ENCODE measurements at places on chromosomes 13 and 19. TPM values are rescaled to one million over a fixed set of nuclear protein-coding genes. Genes with fewer than 3 reads are reported as not detected.

- no peak for DNase-seq
These were observed 76.0 kb downstream of the ZDHHC20 start for GRCh38 chr13:21383090-21383489.

Gene PRSS57
- not detected for polyA plus RNA-seq

Gene CYP4F11
- polyA plus RNA-seq, result not detected

Gene AMER2
- polyA plus RNA-seq, result not detected

DNA sequence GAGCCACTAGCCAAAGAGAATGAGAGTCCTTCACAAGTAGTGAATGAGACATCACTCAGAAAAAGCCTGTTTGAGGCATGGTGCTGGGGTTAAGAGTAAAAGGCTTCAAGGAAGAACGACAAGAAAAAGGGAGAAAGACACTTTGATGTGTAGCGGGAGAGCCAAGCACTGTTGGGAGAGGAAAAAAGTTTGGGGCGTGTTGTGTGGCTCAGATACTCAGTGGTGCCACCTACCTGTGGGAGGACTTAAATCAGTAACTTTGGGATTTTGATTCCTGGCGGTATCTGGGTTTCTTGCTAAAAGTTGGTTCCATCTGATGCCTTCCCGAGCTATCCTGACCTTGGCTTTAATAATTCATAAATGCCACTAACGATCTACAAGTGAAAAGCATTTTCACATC is 12.3 kb downstream of the ELSPBP1 start:
- no peak for DNase-seq

GRCh38 chr19:18798384-18799352 is 7.6 kb upstream of the COMP start:
- no peak for DNase-seq

DNA sequence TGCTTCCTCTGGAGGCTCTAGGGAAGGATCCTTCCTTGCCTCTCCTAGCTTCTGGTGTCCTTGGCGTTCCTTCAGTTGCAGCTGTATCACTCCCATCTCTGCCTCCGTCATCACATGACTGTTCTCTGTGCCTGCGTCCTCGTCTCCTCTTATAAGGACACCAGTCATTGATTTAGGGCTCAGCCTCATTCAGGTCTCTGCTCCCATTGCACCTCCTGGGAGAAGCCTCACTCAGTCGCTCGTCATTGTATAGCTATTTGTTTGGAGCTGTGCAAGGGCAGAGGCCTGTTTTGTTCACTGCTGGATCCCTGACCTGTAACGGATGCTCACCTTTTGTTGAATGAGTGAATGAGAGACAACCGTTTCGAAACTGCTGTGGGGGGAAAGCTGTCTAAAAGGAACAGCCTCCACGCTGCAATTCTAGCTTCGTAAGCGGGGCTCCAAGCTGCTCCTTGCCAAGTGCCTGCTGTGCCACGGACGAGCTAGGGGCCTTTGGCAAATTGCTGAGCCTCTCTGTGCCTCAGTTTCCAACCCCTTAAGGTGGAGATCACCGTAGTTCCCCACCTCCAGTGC is 17.2 kb downstream of the BRSK1 start:
- DNase-seq, result no peak

GRCh38 chr19:14059093-14059480 is 2.8 kb downstream of the PALM3 start:
- DNase-seq, result no peak

GRCh38 chr19:703651-704446 is 4.9 kb upstream of the PALM start:
- no peak for DNase-seq

DNA sequence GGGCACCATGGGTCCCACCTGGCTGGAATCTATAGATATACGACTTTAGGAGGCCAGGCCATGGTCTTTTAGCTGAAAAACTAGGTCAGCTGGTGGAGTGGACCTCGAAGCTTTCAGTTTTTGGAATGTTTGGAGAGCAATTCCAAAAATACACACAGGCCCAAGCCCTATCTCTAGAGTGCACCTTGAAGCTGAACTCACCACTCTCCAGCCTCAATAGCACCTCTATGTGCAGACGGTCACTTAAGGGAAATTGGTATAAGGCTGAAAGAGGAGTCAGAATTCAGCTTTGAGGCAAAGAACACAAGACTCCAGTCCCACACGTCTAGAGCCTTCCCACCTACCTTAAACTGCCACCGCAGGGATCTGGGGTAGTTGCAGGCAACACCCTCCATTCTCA is 56.4 kb upstream of the KATNAL1 start:
- DNase-seq, result no peak

Gene STOML3
- polyA plus RNA-seq, result not detected

GRCh38 chr19:40862785-40863184 is 12.5 kb upstream of the CYP2A6 start:
- peak; percentile 52 for DNase-seq

- no peak for DNase-seq
These were observed 238.5 kb downstream of the FGF9 start for GRCh38 chr13:21909331-21909730.

DNA sequence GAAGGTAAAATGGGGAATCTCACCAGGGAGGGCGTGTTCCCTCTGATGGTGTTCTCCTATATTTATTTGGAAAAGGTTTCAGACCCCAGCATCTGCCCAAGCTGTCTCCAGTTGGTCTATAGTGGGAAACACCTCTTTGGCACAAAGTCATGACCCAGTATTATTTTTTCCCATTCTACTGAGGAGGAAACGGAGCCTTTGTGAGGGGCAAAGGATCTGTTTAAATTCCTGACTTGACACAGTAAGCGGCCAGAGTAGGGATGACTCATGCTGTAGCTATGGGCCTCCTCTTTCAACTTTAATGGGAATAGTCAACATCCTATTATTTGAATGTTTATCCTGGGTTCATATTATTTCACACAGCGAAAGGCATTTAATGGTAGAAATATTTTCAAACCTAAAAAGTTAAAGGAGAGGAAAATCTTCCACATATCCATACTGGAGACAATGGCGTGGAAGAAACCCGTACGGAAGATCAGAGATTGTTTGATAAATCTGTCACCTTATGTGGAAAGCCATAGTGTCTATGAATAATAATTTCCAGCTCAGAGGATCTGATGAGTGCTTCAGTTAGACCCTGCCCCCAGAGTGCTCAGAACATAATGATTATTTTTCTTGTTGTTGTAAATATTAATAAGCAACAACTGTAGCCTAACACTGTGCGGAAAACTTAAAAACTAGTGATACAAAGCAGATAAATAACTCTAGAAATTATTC is 126.0 kb downstream of the FOXO1 start:
- DNase-seq, result peak; percentile 54

GRCh38 chr13:85386424-85386823 is 412.8 kb downstream of the SLITRK6 start:
- DNase-seq, result no peak

- DNase-seq, result no peak
These were observed 1271.1 kb upstream of the PRR20A start for GRCh38 chr13:55869648-55870047.

Gene TPT1
- 2,445 TPM for polyA plus RNA-seq

DNA sequence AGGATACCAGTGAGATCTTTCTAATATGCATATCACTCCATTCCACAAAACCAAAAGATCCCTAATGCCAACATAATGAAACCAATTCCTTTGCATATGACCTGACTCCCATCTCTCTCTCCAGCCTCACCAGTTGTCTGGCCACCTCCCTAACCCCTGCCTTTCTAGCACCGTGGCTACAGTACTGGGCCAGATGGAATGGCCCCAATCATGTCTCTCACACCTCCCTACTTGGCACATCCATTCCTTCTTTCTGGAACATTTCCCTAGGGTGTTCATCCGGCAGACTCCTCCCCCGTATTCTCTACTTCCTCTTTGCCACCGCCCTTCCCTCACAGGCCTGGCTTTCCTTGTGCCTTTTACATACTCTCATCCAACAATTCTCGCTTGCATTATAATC is 62.0 kb downstream of the GPALPP1 start:
- no peak for DNase-seq

Gene SELENOW
- 293 TPM for polyA plus RNA-seq

Gene CAPN12
- 0.34 TPM for polyA plus RNA-seq

DNA sequence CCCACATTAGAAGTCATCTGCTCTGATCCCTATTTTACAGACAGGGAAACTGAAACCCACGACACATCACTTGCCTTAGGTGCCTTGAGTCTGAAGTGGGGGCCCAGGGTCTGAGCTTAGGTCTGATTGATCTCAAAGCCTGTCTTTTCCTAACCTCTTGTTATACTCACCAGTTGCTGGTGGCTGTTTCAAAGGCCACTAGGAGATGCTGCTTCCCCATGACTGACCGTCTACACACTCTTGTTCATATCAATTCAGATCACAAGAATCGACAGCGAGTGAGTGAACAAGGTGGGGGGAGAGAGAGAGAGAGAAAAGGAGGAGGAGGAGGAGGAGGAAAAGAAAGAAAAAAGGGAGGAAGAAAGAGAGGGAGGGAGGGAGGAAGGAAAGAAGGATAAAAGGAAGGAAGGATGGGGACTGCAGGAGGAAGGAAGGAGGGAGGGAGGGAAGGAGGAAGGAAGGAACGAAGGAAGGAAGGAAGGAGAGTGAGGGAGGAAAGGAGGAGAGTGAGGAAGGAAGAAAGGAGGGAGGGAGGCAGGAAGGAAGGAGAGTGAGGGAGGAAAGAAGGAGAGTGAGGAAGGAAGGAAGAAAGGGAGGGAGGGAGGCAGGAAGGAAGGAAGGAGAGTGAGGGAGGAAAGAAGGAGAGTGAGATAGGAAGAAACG is 3.3 kb downstream of the OR10H1 start:
- no peak for DNase-seq

GRCh38 chr13:81104035-81104715 is 763.2 kb upstream of the SPRY2 start:
- DNase-seq, result no peak

Gene ZSCAN1
- not detected for polyA plus RNA-seq

DNA sequence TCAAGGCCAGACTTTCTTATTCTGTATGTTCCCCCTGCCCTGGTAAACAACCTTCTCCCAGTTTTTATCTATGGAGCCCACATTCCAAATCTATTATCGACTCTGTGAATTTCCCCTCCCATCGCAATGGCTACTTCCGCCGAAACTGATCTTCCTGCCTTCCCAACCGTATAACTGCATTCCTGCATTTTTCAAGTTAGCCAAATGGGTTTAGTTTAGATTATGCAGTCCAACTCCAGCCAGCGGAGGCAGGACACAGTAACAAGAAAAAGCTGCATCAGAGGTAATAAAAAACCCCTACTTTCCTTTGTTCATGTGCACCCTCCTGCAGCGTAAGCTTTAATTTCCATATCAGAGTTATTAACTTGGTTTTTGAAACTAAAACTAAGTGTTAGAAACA is 112.2 kb upstream of the ZNF91 start:
- no peak for DNase-seq

Gene CLDND2
- not detected for polyA plus RNA-seq

Gene ZSCAN4
- polyA plus RNA-seq, result not detected

Gene KANK2
- polyA plus RNA-seq, result 113 TPM

GRCh38 chr19:10643968-10644259 is 10.2 kb upstream of the ILF3 start:
- no peak for DNase-seq

DNA sequence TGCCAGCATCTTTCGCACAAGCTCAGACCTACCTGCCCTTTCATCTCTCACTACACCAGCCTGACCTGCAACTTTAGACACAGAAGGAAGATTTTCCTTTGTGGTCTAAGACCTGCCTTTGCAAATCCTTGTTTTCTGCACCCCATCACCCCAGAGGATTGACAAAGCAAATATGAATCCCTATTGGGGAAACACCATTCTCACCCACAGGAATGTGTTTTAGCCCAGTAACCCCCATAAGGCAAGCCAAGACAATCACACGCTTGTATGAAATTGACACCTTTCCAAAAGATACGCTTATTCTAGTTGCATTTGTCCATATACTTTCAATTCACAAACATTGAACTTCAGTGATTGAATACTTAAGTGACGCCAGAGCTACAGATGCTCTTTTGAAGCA is 55.7 kb downstream of the SPATA13 start:
- DNase-seq, result no peak

- DNase-seq, result no peak
These were observed 6.7 kb upstream of the TMPRSS9 start for GRCh38 chr19:2353159-2353886.

GRCh38 chr13:34667286-34668218 is 274.5 kb upstream of the NBEA start:
- no peak for DNase-seq

GRCh38 chr19:2974342-2975041 is 2.9 kb upstream of the TLE6 start:
- no peak for DNase-seq

GRCh38 chr13:52809310-52809769 is 39.1 kb downstream of the PCDH8 start:
- no peak for DNase-seq

- no peak for DNase-seq
These were observed 758 bp upstream of the TECR start for GRCh38 chr19:14528419-14529253.

GRCh38 chr13:39575641-39576238 is 27.3 kb downstream of the LHFPL6 start:
- no peak for DNase-seq

Gene CYP4F2
- polyA plus RNA-seq, result not detected

DNA sequence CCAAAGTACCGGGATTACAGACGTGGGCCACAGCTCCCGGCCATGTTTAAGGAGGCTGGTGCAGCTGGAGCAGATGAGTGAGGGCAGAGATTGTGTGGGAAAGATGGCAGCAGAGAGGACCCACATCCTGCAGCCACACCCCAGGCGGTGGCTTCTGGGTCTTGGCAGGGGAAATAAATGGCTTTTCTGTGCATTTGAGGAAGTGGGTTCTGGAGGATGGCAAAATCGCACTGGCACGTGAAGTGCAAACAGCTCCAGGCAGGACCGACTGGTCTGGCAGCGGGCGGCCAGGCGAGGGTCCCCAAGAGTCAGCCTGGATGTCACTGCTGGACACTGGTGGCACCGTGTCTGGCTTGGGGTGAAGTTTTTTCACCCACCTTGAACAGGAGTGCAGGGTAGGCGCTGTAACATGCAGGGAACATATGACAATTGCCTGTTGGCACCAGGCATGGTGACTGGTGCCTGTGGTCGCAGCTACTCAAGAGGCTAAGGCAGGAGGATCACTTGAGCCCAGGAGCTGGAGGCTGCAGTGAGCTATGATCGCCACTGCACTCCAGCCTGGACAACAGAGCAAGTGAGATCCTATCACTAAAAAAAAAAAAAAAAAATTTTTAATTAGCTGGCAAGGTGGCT is 8.4 kb downstream of the B3GNT3 start:
- no peak for DNase-seq

DNA sequence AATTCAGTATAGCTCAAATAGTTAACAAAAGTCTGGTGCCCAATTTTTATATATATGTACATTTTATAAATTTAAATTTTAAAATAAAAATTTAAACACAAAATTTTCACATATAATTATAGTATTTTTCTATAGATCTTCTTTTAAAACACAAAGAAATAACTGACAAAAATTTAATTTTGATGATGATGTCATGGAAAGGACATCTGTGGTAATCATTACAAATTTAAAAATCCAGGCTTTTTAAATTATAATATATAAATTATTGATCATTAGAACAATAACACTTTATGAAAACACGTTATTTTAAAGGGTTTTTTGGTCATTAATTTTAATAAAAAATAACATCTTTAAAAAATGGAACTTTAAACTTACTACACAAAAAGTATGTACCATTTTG is 381.1 kb downstream of the DACH1 start:
- DNase-seq, result no peak
